ENCODE measurements at places on chromosomes 1 and 21.

DNA sequence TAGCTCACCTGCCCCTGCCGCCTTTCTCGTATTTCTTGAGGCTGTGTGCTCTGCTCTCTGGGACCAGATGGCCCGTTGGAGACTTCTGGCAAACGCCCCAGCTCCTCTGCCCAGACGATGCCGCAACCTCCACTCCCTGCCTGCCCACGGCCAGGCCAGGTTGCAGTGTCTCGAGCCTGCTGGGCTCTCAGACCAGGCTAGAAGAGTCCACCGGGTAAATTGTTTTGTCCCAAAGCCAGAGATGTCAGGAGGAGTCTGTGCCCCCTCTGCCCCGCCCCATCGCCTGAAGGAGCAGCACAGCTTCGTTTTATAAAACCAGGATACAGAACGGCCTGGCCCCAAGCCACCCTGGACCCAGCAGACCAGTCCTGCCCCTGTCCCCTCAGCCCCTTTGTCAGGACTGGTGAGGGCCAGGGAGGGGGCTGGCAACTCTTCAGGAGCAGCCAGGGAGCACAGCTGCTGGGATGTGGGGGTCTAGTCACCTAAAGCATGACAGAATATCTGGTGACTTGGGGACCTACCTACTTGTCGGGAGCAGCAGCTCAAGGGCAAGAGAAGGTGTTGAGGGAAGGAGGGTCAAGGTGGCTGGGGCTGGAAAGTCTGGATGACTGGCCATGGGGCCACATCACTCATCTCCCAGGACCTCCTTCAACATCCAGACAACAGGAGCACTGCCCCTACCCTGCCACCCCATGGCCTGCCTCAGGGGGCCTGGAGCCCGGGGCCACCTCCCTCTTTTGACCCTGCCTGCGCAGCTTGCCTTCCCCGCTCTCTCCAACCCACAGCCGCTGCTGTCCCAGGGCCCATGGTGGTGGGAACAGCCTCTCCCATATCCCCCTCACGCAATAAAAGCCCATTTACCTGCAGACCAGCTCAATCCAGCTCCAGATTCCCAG, 33.9 kb upstream of the LBR start:
- DNase-seq = peak; percentile 25

GRCh38 chr1:86200901-86201300, 44.3 kb upstream of the COL24A1 start:
- no peak for DNase-seq

DNA sequence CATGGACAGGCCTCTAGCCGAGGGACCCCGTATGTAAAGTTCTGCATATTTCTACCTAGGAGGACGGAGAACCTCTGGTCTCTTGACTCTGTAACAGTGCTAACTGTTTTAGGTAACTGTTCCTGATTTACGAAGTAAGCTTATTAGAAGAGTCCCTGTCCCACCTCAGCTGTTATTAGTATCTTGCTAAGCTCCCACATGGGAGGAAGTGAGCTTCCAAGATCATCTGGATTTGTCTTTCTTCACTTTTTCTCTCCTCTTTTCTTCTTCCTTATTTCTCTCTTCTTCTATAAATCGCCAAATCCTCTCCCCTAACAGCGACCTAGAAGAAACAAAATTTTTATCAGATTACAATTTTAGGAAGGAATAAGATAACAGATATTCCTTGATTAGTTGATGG, 4.4 kb downstream of the CD53 start:
- no peak for DNase-seq

DNA sequence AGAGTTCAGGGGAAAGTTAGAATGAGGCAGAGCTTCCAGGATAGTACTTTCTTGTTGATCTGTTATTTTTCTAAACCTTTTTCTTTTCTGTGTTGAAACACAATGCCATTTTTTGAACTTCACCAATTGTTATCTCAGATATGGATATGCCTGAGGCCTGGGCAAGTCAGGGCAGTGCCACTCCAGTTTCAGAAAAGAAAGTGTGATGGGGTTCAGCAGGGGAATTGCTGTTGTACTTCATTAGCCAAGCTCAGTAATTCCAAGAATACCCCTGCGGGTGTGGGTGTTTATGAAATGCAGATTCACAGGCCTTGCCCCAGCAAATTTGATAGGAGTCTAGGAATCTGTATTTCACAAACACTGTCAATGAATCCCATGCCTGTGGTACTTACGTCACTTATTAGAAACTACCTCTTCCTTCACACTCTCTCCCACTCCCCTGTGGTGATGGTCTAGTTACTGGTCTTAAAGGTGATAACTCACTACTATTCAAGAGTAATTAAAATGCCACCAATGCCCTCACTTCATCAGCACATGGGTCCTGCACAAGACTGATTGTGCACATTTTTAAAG, 142.3 kb downstream of the PBX1 start:
- no peak for DNase-seq

- no peak for DNase-seq
These were observed 29.7 kb downstream of the ECE1 start for GRCh38 chr1:21260405-21261125.

GRCh38 chr1:107141491-107142126, 770 bp downstream of the NTNG1 start:
- DNase-seq = no peak

GRCh38 chr1:214417545-214418210, 133.7 kb downstream of the PTPN14 start:
- no peak for DNase-seq

GRCh38 chr1:152697701-152698600, at the start of gene LCE2A:
Gene LCE2A (plus strand): TSS chr1:152698345. CDS start chr1:152698902, 557 bp downstream.
- no peak for DNase-seq

DNA sequence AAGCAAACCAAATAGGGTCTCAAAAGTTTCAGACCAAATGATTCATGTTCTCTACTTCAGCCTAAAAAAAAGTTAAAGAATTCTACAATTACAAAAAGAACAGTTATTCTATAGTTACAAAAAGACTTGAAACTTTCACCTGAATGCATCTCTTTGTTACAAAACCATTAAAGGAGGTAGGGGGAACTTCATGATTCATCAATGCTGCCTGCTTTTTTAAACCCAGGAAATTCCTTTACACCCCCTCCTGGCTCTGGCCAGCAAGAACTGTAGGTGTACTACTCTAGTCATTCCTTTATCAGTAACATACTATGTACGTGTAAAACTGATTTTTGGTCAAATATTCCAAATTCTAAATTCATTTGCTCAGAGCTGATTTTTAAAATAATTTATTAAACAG, 5.0 kb downstream of the FAF1 start:
- DNase-seq = no peak

DNA sequence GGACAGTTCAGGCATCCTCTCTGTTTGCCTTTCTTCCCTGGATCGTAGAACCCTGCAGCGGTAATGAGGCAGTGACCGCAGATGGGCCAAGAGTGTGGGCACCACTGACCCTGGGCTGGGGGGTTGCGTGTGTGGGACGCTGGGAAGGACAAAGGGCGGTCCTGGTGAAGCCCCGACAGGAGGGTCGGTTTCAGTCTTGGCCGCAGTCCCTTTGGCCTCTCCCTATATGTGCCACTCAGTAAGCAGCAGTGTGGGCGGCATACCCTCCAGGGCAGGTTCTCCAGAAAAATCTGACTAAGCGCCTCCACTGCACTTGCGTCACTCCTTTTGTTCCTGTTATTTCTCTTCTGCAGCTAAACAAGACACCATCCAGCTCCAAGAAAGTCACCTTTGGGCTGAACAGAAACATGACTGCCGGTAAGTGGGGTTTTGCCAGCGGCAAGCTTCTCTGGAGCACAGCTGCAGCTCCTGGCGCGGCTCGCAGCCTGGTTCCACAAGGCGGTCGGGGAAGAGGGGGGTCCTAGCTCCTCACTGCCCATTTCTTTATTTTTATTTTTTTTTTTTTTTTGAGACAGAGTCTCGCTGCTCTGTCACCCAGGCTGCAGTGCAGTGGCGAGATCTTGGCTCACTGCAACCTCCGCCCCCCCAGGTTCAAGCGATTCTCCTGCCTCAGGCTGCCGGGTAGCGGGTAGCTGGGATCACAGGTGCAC, 27.7 kb upstream of the PDXK start:
- DNase-seq = no peak

- DNase-seq = no peak
These were observed 147.8 kb downstream of the TNFSF18 start for GRCh38 chr1:172902861-172903381.

DNA sequence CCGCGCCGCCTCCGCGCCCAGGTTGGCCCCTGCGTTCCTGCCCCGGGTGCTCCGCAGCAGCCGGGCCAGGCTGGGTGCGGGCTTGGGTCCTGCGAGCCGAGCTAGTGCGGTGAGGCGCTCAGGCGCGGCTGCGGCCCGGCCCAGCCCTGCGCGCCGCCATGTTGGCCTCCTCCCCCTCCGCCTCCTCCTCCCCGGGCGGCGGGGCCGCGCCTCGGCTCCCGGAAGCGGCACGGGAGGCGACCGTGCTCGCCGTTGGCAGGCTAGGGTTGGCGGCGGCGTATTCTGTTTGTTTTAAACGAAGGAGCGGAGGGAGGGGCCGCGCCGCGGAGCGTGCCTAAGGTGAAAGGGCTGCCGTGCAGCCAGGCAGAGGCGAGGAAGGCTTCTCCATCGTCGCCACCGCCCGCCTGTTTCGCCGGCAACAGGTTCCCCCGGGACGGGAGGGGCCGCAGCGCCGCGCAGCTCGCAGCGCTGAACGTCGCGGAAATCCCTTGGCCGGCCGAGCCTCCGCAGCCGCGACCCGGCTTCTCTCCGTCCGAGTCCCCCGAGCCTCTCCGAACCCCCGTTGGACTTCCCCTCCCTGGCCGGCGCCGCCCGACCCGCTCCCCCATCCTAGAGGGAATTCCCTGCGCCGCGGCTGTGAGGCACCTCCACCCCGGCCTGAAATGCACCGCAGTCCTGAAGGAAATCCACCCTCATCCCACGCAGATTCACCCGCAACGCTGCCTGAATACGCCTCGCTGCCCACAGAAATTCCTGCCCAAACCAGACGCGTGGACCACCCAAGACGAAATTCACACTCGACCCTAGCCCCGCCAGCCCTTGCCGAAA, at the start of gene USP24:
Gene USP24, minus strand, starts transcription at position 171 of the 828 bp plus-strand sequence. CDS start 251 bp downstream, outside the sequence.
- peak; percentile 95 for DNase-seq

DNA sequence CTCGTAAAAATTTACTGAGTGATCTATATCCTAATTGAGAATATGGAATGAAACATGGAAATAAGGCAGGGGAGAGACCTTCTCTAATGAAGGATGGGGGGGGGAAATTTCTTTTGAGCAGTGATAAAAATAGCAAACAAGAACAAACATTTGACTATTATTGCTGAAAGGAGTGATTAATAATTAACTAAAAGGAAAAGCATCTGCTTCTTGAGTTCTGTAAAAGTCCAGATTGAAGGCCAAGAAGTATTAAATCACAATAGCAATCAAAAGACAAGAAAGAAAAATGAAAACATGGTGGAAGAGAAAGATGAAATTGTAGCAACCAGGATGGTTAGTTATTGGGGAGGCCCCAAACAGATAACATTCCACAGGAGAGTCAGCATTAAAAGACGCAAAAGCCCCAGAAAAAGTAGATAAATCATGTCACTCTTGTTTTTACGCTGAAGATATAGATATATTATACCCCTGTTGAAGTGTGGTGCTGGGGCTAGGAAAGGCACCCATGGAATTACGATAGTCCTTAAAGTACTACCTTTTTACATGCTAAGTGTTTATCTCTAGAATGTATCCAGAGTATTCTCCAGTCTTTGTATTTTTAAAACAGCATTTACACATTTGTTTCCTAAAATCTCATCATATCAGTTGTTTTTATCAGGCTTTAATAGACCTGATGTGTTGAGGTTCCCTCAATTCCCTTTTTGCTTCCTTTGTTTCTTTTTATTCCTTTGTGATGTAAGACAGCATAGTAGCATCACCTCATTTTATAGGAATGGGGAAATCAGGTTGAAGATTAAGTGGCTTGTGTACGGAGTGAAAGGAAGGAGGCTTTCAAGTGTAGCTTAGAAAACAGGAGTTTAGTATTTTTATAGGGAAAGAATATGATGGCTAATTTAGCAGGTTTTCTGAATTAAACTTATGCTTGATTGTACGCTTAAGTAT, 28.9 kb downstream of the DISP1 start:
- no peak for DNase-seq

- DNase-seq = no peak
These were observed 22.0 kb downstream of the UBE2G2 start for GRCh38 chr21:44779417-44780136.

GRCh38 chr1:162040657-162041056, 17.0 kb upstream of the OLFML2B start:
- DNase-seq = no peak

GRCh38 chr1:154839691-154840090, 30.4 kb downstream of the KCNN3 start:
- no peak for DNase-seq

- DNase-seq = no peak
These were observed 163.2 kb upstream of the COL6A1 start for GRCh38 chr21:45818276-45818903.

DNA sequence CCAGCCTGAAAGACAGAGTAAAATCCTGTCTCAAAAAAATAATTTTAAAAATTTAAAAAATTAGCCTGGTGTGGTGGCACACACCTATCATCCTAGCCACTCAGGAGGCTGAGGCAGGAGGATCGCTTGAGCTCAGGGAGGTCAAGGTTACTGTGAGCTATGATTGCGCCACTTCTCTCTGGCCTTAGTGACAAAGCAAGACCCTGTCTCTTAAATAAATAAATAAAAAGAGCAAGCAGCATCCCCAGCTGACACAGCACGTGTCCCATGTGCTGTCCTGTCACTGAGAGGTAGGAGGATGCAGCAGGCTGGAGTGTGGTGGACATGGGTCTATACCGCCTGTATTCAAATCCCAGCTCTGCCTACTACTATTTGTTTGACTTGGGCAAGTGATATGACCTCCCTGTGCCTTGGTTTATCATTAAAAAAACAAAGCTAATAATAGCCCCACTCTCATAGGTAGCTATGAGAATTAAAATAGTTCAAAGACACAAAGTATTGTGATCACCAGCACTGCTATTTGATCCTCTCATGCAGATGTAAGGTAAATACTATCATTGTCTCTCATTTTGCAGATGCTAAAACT, 22.2 kb upstream of the ECE1 start:
- no peak for DNase-seq

GRCh38 chr1:226371027-226371694, 36.7 kb downstream of the PARP1 start:
- DNase-seq = no peak

DNA sequence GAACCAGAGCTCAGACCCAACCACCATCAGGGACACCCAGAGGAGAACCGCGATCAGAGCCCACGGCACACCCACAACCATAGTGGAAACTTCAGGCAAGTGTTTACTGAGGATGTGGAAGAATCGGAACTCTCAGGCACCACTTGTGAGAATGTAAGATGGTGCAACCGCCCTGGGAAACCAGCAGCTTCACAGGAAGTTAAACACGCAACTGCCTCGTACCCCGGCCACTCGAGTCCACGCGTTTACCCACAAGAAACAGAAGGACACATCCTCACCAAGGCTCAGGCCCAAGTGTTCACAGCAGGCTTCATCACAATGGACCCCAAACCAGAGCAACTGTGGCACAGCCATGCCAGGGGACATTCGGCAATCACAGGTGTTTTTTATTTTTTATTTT, 51.4 kb upstream of the COL6A2 start:
- no peak for DNase-seq

DNA sequence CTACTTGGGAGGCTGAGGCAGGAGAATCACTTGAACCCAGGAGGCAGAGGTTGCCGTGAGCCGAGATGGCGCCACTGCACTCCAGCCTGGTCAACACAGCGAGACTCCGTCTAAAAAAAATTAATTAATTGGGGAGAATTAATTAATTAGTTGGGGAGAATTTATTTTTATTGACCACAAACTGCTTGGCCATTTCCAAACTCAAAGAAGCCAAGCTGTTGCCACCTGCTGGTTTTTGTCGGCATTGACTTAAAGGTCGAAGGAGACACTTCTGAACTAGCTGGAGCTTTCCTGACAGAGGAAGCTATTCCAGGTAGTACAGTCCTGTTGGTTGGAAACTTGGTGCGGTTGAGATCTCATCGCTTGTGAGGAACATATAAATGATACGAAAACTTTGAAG, 13.1 kb downstream of the MAP1LC3C start:
- DNase-seq = no peak

- DNase-seq = no peak
These were observed 65.1 kb downstream of the DISC1 start for GRCh38 chr1:231691618-231692259.

All from NCI-H2029 (cell line).